ENCODE measurements at places on chromosomes 16 and 17.
A peak's percentile ranks its signal among the peaks of the same experiment; 100 is the strongest.

GRCh38 chr16:4172070-4172469 is 55.8 kb upstream of the ADCY9 start:
- no peak for DNase-seq

- DNase-seq: no peak
Observed at GRCh38 chr17:53722407-53722806, 100.3 kb upstream of the KIF2B start.

GRCh38 chr17:19645734-19646201 is 2.8 kb upstream of the ALDH3A2 start:
- DNase-seq: peak; percentile 39

- no peak for DNase-seq
Observed at GRCh38 chr17:2214929-2215615, 88.5 kb downstream of the SMG6 start.

DNA sequence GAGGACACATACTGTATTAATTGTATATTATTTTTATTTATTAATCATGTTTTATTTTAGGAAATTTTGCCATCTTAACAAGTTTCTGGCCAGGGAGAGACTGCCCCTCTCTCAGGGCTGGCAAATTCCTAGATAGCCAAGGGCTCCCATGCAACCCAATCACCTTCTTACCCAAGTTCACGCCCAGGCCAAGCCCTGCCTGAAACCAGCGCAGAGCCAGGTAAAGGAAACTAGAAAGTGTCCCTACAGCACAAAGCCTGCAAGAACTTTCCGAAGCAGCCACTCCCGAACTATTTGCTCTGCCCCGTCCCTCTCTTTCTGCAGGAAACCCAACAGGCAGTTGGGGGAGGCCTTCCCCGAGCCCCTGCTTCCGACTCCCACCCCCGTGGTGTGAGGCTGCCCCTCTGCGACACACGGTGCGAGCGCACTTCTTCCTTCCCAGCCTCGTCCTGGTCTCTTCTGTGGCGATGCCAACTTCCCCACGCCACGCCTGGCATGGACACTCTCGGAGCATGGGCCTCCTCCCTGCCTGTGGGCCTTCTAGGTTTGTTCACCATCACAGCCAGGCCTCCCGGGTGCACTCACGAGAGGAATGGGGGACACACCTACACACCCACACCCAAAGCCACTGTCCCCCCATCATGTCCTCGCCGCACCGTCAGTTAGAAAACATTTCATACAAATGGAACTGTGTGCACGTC is 100.4 kb downstream of the ZNF778 start:
- DNase-seq: no peak

DNA sequence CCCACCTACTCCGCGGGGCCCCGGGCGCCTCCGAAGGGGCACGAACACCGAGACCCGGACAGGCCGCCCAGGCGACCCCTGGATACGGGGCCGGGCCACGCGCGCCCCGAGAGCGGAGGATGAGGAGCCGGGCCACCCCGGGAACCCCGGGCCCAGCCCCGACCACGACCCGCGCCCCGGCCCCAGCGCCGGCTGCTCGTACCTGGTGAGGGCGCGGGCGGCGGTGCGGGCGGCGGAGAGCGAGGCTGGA is 192 bp downstream of the FASN start:
- no peak for DNase-seq

- no peak for DNase-seq
Observed at GRCh38 chr16:68005786-68006286, 6.6 kb upstream of the DPEP2 start.

DNA sequence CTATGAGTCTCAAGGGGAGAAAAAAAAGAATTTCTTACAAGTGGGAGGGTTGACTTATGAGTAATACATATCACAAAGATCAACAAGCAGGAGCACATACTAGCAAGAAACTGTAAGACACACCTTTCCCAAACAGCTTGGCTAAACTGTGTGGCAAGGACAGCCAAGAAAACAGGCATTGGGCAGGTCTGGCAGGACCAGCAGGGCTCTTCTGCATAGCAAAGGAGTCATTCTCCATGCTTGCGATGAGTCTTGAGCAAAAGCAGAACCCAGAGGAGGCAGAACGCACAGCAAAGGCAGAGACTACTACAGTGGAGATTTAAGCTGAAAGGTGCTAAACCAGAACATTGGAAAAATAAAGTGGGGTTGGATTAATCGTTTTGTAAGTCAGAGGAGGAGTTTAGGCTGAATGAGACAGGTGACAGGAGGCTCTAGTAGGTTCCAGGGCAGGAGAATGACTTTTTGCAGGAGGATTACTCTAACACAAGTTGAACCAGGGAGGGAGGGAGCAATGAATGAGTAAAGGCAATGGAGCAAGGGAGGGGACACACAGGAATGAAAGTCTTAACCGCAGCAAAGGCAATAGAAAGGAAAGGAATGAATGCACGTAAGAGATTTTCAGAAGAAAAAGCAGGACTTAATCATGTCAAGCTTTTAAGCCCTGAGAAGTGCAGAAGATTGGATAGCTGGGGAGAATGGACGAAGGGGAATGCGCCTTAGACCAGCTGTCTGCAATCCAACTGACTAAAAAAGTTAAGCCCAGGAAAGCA is 2.7 kb downstream of the N4BP1 start:
- DNase-seq: no peak

DNA sequence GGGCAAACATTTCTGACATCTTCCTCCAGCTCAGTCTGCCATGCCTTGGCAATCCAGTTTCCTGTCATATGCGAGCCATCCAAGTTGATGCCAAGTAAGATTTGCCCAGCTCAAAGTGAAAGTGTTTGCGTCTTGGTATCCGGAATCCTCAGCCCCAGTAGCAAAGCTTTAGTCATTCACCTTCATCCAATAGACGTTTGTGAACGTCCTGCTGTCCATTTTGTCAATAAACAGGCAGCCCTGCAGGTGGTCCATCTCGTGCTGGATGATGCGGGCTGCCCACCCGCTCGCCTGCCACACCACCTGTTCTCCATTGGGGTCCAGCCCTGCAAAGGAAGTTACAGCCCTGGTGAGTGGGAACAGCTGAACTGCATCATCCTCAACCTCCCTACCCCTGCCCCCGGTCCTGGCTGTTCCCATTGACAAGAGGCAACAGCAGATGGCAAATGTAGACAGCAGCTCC is 1.5 kb downstream of the PDF start:
- no peak for DNase-seq

DNA sequence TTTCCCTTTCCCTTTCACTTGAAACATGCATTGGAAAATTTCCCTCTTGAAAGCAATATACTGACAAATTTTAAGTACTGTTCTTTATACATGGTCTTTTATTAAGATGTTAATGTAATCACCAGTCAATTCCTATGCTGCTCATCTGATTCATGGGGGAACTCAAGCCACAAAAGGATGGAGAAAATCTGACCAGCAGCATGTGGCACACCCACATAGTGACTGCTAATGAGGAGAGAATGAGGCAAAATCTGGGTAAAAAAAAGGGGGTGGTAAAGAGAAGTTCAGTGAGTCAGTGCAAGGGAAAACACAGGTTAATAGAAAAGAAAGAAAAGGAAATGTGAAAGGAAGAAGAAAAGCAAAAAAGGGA is 11.3 kb downstream of the RFFL start:
- DNase-seq: no peak

DNA sequence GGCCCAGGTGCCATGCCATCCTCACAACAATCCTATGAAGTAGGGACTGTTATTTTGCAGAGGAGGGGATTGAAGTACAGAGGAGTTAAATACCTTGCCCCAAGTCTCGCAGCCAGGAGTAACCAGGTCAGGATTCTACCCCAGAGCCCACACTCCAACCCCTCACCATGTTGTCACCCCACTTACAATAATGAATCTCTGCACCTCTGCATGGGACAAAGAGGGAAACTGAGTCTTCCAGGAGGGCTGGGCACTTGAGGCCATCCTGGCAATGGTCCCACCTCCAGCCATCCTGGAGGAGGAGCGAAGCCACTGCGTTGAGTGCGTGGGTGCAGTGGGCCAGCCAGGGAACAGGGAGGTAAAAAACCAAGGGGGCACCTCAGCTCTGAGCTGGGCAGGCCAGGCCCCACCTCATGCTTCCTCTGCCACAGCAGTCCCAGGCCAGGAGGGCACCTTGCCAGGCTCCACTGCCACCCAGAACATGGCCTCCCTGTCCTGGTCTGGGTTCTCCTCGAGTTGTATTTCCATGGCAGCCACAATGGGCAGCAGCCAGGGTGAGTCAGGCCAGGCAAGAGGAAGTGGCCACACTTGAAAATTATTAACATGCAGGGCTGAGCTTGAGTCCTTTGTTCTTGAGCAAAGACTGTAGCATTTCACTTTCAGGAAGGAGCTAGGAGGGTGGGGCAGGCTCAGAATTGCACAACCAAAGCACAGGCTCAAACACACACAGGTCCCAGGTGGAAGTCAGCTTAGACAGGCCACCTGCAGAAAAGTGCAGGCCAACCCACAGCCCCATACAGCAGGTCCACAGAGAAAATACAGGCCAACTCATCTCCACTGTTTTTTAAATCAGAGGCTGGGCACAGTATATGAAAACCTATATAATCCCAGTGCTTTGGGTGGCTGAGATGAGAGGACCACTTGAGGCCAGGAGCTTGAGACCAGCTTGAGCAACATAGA is 52.1 kb downstream of the CUEDC1 start:
- DNase-seq: peak; percentile 60

DNA sequence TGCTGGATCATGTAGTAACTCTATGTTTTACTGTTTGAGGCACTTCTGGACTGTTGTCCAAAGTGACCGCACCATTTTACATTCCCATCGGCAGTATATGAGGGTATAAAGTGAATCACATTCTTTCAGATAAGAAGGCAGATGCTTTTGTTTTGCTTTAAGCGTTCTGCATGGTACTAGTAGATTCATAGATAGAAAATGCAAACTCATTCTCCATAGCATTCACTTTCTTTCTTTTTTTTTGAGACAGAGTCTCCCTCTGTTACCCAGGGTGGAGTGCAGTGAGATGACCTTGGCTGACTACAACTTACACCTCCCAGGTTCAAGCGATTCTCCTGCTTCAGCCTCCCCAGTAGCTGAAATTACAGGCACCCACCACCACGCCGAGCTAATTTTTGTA is 40.4 kb downstream of the TANGO6 start:
- DNase-seq: no peak

GRCh38 chr16:62068747-62069146 is 32.5 kb upstream of the CDH8 start:
- no peak for DNase-seq

DNA sequence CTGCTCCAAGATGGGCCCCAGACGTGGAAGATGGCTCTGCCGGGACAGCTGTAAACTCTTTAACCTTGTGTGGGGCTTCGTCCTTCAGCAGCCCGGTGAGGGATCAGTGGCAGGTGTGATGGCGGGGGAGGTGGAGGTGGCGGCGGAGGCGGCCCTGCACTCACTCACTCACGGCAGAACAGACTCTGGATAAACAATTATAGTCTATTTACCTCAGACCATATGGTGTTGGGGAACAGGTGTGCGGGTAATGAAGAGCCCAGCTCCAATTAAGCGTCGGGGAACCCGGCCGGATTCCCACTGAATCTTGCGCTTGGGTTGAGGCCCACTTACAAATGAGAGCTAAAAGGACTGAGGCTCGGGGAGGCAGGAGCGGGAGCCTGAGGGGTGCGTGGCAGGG is 104.3 kb upstream of the SDK2 start:
- peak; percentile 80 for DNase-seq

- no peak for DNase-seq
Observed at GRCh38 chr17:77753691-77754245, 204.7 kb upstream of the TNRC6C start.

- no peak for DNase-seq
Observed at GRCh38 chr17:72182371-72182873, 61.6 kb downstream of the SOX9 start.

- DNase-seq: no peak
Observed at GRCh38 chr16:49637933-49638672, 217.8 kb downstream of the ZNF423 start.

GRCh38 chr17:14926526-14927122 is 338.5 kb downstream of the PMP22 start:
- peak; percentile 59 for DNase-seq

GRCh38 chr16:24975428-24975889 is 39.7 kb downstream of the ARHGAP17 start:
- no peak for DNase-seq

DNA sequence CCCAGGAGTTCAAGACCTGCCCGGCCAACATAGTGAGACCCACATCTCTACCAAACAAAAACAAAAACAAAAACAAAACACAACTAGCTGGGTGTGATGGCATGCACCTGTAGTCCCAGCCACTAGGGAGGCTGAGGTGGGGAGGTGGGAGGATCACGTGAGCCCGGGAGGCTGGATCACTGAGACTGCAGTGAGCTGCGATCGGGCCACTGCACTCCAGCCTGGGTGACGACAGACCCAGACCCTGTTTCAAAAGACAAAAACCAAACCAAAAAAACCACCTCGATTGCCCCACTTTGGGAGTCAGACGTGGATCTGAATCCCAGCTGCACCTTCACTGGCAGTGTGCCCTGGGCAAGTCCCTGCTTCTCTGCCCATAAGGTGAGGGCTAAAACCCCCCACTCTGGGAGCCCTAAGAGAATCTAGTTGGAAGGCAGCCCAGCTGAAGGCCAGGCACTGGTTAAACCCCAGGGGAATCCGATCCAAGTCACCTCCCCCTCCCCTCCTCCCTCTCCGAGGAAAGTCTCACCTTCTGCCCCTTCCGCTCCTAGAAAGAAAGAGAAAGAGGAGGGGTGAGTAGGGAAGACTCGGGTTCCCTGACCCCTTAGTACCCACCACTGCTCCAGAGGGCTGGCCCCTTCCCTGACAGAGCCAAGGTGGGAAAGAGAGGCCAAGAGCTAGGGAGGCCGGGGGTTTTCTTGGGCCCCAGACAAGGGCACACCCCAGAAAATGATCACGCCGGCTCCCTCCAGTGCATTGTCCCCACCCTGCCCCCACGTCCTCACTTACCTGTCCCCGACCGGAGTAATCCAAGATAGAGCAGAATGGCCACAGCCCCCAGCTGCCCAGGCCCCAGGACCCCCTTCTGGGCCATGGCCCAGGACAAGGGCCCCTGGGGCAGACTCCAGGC is 647 bp downstream of the PRSS8 start:
- peak; percentile 50 for DNase-seq

- DNase-seq: peak; percentile 20
Observed at GRCh38 chr17:30600830-30601494, 123.8 kb downstream of the GOSR1 start.

GRCh38 chr16:12240036-12240435 is 263.5 kb downstream of the SNX29 start:
- DNase-seq: no peak

- peak; percentile 47 for DNase-seq
Observed at GRCh38 chr17:29566473-29567303, at the start of gene ABHD15. Gene ABHD15, minus strand, starts transcription at chr17:29567037. Its CDS starts 71 bp downstream, at chr17:29566966.

- no peak for DNase-seq
Observed at GRCh38 chr17:57355090-57355859, 99.0 kb downstream of the MSI2 start.

All from NCI-H1436 (cell line).